ENCODE measurements at places on chromosomes 16 and 17.
A peak's percentile ranks its signal among the peaks of the same experiment; 100 is the strongest.

- peak; percentile 34 for ATAC-seq
Measured at GRCh38 chr17:27319541-27320221, 25.8 kb downstream of the WSB1 start.

DNA sequence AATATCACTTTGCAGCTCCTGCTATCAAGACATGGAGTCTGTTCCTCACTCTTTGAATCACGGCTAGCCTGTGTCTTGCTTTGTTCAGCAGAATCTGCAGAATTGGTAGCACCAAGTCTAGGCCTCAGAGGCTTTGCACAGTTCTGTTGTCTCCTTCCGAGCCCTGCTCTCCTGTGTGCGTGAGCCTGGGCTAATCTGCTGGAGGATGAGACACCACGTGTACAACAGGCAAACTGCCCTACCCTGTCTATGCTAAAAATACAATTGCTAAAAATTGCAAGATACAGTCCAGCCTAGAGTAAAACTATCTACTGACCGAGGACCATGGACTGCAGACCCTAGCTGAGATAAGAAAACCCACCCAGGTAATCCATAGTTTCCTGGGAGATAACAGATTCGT, 484.7 kb downstream of the NPIPA7 start:
- no peak for ATAC-seq

GRCh38 chr17:42855048-42855596, 4.1 kb downstream of the AOC3 start:
- ATAC-seq: no peak

DNA sequence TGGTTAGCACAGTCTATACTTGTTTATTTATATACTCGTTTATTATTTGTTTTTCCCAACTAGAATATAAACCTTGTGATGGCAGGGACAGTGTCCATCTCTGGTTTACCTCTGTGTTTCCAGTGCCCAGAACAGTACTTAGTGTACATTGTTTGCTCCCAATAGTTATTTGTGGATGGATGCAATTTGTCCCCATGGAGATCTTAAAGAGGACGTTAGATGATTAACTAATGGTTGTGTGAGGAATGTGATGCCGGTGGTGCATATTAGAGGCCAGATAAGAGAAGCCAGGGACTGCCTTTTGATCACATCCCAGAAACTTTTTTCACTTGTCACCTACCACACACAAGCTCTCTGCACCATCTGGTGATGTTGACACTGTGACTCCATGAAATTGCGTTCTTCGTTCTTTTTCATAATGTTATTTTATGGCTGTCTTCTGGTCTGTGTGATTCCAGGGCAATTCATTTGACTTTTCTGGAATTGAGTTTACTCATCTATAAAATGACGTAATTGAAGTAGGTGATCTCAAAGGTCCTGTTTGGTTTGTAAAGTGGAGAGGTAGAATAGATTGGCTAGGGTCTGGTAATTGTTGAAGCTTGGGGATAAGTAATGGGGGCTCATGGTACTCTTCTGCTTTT, 1.2 kb downstream of the COX10 start:
- ATAC-seq: no peak

- ATAC-seq: peak; percentile 73
Measured at GRCh38 chr16:17177242-17177958, 293.4 kb downstream of the XYLT1 start.

- peak; percentile 70 for ATAC-seq
Measured at GRCh38 chr16:67177743-67178699, 5.7 kb downstream of the MATCAP1 start.

GRCh38 chr16:354971-355461, 2.5 kb upstream of the AXIN1 start:
- no peak for ATAC-seq

DNA sequence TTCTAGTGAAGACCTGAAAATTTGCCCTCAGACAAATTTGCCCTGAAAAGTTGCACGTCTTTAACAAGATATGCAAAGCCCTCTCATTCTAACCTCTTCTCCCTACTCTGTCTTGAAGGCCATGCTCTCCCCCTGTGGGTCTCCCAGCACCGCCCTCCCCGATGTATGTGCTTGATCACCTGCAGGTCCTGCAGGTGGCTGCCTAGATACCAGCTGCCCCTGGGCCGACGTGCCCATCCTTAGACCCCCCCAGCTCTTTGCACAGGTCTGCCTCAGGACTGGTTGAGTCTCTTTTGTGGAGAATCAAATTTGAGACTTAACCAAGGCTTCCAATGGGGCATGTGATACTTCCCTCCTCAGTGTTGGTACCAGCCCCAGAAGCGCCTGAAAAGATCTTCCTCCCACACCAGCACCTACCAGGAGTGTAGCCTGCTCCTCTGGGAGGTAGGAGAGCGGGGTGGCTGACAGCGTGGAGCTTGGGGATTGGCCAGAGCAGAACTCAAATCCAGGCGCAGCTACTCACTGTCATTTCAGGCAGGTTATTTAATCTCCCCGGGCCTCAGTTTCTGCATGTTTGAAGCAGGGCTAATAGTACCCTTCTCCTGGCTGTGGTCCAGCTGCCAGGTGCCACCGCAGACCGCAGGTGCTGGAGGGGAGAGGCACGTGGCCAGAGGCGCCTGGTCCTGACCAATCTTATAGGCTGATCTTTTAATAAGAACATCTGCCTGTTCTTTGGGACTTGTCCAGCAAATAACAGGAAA, 4.5 kb upstream of the MRPL38 start:
- ATAC-seq: no peak

DNA sequence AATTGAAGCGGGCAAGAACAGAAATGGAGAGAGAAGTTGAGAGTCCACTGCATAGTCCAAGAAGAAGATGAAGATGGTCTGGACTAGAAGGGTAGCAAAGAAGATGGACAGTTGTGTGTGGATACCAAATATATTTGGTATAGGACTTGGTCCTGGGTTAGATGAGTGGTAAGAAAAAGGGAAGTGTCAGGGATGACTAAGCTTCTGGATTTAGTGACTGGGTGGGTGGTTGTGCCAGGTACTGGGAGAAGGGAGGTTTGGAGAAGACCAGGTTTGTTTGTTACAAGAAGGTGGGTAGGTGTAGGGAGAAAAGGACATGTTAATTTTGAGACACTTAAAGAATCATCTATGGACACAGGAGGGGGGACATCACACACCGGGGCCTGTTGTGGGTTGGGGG, 5.4 kb downstream of the VMP1 start:
- ATAC-seq: no peak

DNA sequence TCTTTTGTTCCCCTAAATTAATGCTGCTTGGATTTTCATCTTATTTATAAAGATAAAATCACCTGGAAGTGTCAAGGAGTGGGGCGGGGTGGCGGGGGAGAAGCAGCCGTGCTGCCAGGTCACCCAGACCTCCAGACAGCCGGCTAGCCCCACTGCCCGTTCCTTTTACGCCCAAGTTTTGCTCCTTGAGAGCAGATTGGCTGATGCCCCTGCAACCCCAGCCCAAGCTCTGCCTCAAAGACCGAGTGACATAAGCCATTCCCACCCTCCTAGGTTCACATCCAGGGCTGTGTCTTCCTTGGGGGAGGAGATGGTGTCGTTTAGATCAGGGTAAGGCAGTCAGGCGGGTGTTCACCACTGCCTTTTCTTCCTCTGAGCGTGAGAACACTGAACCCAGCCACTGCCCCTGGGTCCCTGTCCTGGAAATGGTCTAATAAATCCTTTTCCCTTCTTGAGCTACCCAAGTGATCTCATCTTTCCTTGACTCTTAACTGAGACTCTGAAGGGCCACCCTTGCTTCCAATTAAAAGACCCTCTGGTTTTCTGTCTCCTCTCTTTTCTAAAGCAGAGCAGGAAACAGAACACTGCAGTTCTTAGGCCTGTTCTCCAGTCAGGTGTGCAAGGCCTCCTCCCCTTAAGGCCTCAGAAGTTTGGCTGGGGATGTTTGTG, 5.7 kb downstream of the PDF start:
- no peak for ATAC-seq

GRCh38 chr17:14510136-14510535, 209.3 kb downstream of the HS3ST3B1 start:
- ATAC-seq: no peak

DNA sequence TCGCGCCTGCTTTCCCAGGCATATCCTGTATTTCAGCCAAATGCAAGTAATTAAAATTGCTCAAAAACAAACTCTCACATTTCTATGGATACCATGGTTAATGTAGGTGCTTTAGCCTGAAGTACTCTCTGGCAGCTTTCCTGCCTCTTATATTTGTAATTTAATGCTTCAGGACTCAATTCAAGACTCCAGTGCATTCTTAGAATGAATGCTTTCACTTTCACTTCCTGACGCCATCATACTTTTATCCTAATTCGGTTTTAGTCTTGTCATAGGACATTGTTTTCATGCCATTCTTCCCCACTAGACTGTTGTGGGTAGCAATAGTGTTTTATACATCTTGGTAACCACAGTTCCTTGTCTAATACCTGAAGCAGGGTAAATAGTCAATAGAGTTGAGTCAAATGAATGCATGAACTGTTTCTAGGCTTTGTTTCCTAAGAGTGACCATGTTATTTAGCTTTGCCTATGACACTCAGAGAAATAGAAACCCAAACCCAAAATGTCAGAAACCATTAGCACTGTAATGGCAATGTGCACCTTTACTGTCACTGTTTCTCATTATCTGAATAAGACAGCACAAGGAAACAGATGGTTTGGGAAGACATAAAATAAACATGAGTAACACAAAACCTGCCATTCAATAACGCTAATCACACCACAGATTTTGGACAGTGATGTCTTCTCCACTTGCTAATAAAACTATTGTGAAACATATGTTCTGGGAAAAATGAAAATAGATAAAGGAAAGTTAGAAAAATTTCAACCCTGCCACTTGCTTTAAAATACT, 705.5 kb downstream of the CDH11 start:
- no peak for ATAC-seq

GRCh38 chr16:57725554-57725953, 10.0 kb upstream of the KATNB1 start:
- ATAC-seq: no peak

DNA sequence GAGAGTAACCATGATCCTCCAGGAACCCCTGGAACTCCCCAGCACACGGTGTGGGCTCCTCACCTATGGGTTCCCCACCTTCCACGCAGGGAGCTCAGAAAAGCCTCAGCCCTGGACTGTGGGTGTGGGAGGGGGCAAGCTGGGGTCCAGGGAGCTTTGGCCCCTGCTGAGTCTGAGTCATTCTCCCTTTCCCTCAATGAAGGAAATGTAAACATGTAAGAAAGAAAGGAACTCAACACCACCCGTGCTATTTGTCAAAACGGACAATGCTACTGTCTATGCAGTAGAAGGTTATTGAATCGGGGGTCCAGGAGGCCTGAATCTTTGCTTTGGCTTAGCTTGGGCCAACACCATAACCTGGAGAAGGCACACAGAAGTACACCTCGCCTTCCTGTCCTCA, 222.8 kb downstream of the PMP22 start:
- no peak for ATAC-seq

- peak; percentile 62 for ATAC-seq
Measured at GRCh38 chr16:15607700-15608396, 35.1 kb downstream of the MARF1 start.

GRCh38 chr17:64418506-64419339, 28.1 kb upstream of the PECAM1 start:
- peak; percentile 46 for ATAC-seq

DNA sequence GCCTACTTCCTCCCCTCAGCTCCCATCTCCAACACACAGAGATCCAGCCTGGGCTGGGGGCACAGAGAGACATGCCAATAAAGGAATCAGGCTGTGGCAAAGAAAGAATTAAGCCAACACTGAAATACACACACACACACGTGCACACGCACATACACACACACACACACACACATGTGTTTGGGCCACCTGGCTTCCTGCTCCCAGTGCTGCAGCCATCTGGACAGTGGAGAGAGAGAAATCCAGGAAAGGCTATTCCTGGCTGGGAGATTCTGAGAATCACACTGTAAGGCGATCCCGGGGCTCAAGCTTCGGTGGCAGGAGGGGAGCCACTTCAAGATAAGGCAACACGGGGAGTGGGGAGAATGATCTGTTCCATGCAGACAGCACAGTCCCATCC, 72.4 kb downstream of the NOG start:
- ATAC-seq: no peak

DNA sequence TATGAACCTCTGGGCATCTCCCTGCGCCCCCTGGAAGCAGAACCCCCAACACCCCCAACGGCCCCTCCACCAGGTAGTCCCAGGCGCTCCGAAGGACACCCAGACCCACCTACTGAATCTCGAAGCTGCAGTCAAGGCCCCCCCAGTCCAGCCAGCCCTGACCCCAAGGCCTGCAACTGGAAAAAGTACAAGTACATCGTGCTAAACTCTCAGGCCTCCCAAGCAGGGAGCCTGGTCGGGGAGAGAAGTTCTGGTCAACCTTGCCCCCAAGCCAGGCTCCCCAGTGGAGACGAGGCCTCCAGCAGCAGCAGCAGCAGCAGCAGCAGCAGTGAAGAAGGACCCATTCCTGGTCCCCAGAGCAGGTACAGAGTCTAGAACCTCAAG, 1.5 kb downstream of the BCL6B start:
- no peak for ATAC-seq

GRCh38 chr16:49986351-49987124, 38.5 kb upstream of the CNEP1R1 start:
- ATAC-seq: no peak
